Fibroblast of skin of right biceps (primary cell): ENCODE measurements at places on chromosomes 4 and X.

DNA sequence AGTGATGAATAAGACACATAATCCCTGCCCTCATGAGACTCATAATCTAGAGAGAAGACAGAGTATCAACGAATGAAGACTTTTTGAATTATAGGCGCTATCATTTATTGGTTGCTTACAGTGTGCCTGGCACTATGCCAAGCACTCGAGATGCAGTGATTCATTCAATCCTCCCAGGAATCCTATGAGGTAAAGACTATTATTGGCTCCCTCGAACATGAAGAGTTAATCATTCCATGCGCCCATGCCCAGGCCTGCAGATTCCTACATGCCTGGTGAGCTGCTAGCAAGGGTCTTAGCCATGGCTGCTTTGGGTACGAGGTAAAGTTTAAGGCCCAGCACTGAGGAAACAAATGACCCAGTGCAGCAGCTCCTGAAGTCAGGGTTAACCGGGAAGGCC lies 47.0 kb downstream of the TEX13B start:
- peak; percentile 43 for DNase-seq

DNA sequence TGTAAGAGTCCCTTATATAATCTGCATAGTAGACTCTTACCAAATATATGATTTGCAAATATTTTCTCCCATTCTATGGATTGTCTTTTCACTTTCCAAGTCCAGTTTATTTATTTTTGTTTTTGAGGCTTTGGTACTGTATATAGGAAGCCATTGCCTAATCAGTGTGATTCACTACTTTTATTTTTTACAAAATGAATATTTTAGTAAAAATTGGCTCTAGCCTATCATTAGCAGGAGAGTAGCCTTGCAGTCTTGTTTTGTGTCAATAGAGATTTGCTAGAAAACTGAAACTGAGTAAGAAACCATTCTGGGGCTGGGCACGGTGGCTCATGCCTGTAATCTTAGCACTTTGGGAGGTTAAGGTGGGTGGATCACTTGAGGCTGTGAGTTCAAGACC lies 199.9 kb upstream of the MAB21L2 start:
- DNase-seq = peak; percentile 16

DNA sequence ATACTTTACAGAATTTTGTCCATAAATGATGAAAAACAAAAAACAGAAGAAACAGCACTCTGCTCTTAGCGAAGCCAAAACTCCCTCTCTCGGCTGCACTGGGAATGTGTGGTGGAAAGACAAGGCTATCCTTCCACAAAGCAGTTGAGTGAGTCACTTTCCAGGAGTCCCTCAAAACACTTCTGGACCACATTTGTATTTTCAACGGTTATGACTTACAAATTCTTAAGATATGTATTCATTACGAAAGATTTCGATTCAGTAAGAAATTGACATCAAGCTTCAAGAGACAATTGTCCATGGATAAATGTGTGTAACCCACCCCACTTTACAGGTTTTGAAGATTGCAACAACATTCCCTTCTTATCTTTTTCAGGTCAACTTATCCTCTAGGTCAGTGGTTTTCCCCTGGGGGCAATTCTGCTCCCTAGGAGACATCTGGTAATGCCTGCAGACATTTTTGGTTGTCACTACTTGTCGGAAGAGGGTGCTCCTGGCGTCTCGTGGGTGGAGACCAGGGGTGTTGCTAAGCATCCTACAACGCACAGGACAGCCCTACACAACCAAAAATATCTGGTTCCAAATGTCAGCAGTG lies 66.7 kb upstream of the MTNR1A start:
- peak; percentile 95 for DNase-seq

- DNase-seq = no peak
These were observed 77.3 kb downstream of the ARSJ start for GRCh38 chr4:113901994-113902787.

DNA sequence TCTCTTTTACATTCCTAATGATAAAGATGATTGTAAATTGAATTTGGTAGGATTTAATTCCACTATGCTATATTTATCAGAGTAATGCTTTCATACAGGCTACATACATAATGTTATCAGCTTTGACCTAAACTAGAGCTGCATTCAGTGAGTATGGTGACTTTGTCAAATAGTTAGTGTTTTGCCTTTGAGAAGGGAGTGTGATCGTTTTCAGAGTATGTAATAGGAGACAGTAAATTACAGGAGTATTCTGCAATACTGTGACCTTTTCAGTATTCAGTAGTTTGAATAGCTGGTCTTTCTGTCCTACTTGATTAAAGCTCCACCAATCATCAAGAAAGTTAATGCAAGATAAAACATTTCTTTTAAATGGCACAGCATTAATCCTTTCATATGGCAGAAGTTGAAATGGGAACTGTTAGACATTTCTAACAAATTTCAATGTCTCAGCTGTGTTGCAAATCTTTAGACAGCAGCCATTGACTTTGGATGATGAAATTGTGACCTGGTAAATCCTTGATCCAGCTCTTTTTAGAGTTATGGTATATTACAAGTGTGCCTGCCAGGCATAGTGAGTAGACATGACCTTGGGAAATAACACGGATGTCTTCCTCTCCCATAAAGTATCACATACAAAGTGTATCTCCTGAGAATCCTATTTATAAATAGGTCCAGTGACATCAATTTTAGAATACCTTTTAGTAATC lies 455.3 kb downstream of the KCTD8 start:
- no peak for DNase-seq

DNA sequence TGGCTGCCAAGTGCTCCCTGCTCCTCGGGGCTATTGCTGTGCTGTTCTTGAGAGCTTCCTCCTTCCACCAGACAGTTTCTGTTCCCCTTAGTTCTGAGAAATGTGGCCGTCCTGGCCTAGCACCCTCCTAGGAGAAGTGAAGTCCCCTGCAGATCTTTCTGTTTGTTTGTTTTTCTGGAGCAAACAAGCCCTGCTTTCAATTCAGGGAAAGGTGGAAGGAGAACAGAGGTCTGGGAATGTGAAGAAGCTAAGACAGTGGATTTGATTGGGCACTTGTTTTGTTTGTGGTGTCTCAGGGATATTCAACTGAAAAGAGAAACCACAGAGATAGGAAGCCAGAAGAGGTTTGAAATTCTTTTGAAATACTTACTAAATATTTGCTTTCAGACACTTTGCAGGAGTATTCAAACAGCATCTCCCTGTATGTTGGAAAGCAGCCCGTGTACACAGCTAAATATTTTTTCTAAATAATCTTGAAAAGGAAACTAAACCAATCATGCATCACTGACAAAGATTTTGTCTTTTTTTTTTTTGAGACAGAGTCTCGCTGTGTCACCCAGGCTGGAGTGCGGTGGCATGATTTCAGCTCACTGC lies 36.5 kb upstream of the PPM1K start:
- DNase-seq = peak; percentile 1

- no peak for DNase-seq
These were observed 207.3 kb upstream of the CENPE start for GRCh38 chr4:103405415-103405814.

GRCh38 chr4:26503427-26503826 lies 13.1 kb upstream of the CCKAR start:
- no peak for DNase-seq

- DNase-seq = peak; percentile 43
These were observed 49.6 kb downstream of the RRAGB start for GRCh38 chrX:55767100-55767499.

DNA sequence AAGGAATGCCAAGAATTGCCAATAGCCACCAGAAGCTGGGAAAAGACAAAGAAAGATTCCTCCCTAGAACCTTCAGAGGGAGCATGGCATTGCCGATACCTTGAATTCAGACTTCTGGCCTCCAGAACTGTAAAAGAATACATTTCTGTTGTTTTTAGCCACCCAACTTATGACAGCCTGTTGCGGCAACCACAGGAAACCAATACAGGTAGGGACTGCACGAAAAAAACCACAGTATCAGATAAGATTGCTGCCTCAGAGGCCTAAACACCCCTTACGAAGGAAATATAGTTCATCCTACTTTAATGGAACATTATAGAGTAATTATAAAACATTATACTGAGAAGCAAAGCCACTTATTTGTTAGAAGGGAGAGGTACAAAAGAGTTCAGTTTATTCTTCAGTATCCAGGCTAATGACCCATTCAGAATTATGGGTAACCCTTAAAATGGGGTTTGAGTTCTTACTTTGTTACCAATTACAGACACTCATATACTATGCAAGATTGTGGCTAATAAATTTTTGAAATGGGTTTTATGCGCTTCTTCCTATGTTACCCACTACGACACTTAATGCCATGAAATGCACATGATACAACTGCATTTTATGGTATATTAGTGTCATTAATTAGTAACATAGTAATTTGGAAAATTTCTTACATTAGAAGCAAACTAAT lies 37.4 kb upstream of the SMIM10L2A start:
- DNase-seq = no peak

DNA sequence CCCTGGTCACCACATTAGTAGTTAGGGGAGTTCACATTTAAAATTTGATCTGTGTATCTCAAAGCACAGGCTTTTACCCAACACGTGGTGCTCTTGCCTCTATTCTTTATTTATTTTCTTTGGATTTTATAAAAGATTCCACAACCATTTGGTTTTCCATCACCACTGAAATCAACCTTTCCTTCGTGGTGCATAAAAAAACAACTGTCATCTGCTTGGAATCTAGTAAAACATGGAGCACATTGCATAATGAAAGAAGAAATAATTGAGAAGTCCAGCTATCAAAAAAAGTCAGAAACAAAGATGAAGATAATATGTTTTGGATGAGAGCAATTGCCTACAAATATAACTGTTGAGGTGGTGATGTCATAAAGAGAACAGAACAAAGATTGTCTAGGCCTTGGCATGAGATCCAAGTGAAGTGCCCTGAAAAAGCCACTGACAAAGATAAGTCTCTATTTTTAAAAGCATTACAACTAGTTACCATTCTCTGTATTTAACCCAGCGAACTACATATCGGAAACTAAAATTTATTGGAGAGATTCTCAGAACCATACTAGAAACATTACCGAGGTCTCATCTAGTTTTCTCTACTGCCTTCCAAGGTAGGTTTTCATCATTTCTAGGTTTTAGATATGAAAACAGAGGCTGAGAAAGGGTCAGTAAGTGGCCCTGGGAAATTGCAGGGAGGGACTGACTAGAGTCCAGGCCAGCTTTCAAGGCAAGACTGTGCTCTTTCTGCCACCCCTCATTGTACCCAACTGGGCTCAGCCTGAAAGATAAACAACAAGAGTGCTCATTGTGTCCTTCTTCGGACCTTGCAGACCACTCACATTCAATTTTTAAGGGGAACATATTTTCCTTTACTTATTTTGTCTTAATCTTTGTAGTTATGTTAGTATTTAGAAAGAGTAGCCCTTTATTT lies 127.3 kb downstream of the MAD2L1 start:
- peak; percentile 1 for DNase-seq

- no peak for DNase-seq
These were observed 78.0 kb upstream of the CCDC160 start for GRCh38 chrX:134158821-134159512.

DNA sequence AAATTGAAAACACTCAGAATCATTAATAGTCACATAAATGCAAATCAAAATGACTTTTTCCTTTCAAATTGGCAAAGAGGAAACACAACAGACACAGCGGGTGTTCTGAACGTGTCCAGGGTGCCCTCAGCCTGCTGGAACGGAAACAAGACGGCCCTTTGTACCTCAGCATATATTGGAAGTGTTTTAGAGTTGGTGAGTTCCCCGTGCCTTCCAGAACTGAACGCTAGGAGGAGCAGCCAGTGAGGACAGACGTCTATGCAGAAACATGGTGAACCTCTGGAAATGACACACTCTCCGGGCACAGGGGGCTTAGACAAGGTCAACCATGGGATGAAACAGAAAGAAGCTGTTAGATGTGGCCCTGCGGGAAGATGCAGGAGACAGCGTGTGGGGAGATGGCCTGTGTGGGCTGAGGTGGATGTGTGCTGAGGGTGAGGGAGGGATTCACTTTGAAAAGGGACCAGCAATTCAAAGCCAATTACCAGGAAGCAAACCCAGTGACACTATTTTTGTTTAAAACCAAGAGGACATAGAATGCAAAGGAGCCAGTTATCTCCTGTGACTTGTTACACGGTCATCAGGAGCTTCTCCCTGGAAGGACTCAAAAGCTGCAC lies 40.4 kb downstream of the RNF212 start:
- peak; percentile 53 for DNase-seq

DNA sequence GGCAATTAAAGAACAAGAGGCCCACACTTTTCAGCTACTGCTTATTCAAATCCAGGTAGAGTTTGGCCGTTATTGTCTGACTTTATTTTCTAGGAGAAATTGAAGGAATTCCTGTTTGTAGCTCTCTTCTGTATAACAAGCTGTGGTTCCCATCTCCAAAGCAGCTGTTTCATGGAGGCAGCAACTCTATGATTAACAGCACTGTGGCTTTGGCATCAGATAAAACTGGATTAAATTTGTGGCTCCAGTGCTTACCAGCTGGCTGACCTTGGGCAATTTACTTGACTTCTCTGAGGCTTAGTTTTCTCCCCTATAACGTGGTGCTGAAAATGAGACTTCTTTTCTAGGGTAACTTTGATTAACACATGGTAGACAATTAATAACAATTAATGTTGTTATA lies 28.1 kb downstream of the SLC30A9 start:
- DNase-seq = no peak

DNA sequence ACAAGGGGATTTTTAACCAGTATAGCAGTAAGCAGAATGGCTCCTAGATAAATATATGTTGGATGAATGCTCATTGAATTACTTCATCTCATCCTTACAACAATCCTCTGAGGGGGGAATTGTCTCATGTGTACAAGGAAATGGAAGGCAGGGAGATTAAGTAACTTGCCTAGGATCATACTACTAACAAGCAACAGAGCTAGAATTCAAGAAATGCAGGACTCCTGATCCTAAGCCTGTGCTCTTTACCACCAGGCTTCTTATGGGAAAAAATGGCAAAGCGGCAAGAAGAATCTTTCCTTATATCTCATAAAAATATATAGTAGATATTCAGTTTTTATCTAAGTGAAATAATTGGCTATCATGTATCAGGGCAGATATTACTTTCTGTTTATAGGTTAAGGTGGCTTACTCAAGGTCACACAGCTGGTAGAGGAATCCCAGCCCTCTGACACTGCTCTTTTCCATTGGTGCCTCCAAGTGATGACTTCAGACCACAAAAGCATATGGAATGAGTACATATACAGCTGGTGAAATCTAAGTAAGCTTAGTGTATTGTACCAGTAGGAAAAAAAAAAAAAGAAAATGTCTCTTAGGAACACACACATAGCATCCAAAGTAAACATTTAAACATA lies 2.1 kb downstream of the ABHD18 start:
- peak; percentile 9 for DNase-seq

DNA sequence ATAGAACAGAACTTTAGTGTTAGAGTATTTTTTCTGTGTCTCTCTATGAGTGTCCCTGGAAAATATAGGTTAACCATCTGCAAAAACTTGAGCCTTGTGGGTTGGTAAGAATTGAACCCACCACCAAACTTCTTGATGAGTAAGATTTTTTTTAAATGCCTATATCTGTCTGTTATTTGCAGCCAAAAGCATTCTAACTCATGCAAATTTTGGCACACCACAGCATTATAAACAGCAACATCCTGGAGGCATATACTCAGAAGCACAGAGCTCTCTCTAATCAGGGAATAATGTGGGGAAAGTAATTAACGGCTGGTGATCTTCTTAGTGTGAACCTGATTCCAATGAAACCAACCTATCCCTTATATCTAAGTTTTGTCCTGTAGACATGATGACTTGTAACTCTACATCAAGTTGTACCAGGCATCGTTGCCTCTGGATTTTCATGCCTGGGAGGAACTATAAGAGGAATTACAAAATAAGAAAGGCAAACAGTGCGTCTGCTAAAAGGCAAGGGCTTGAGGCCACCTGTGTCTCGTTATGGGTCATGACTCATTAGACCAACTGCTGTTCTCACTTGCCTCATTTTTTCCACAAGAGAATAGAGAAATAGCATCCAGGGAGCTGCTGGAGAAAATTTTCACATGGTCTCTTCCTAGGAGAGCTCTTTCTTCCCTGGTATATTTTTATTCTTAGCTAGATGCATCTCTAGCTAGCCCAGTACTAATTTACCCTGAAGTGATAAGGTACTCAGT lies 202.4 kb downstream of the CHIC2 start:
- DNase-seq = peak; percentile 93
